ENCODE measurements at places on chromosomes 2 and 18. TPM values are rescaled to one million over a fixed set of nuclear protein-coding genes. Genes with fewer than 3 reads are reported as not detected.

The LTBP1 gene
- total RNA-seq = 12.5 TPM

The RNF125 gene
- 0.57 TPM for total RNA-seq

The CROCC2 gene
- 0.23 TPM for total RNA-seq

The CXCR1 gene
- total RNA-seq = not detected

The CYP27C1 gene
- 5.7 TPM for total RNA-seq

The DAPL1 gene
- not detected for total RNA-seq

The MYO7B gene
- 0.15 TPM for total RNA-seq

The ERLEC1 gene
- total RNA-seq = 43.9 TPM

The ALKAL2 gene
- not detected for total RNA-seq

The SH3RF3 gene
- 4.9 TPM for total RNA-seq

DNA sequence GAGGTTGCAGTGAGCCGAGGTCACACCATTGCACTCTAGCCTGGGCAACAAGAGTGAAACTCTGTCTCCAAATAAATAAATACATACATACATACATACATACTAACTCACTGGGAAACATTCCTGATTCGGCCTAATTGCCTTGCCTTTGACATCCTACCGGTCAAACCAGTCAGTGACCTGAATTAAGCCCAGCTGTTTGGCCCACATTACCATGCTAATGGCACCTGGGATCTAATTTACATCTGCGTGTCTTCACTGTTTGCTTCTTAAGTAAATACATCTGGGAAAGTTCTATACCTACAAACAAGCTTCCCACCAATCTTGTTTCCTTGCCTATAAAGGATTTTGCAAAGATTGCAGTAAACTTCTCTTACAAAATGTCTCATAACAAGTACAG lies 230.2 kb upstream of the ZC3H15 start:
- DNase-seq = no peak

- no peak for DNase-seq
Measured at GRCh38 chr2:205405194-205405593, 277.1 kb upstream of the NRP2 start.

DNA sequence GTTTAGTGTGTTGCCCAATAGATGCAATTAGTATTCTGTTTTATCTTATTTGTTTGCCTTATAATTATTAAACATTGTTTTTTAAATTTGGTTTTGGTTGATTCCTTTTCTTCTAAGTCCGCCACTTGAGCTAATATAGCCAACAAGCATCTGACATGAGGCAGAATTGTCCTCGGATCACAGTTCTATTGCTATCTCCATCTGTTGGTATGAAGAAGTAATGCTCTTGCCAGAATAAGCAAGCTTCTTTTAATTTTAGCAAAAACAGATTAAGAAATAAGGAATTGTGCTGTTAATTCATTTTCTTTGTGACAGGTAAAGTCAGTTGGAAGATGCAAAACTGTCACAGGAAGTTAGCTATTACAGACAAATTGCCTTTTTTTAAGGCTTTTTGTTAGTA lies 54.3 kb downstream of the R3HDM1 start:
- DNase-seq = no peak

GRCh38 chr2:220065581-220065980 lies 438.2 kb downstream of the SLC4A3 start:
- DNase-seq = no peak

GRCh38 chr2:220334871-220335590 lies 707.6 kb downstream of the SLC4A3 start:
- DNase-seq = no peak

GRCh38 chr2:172710584-172711047 lies 25.0 kb upstream of the RAPGEF4 start:
- DNase-seq = no peak

GRCh38 chr18:11579916-11580315 lies 29.5 kb upstream of the SLC35G4 start:
- DNase-seq = no peak

GRCh38 chr2:96527286-96528005 lies 9.1 kb upstream of the ARID5A start:
- DNase-seq = no peak

- peak; percentile 39 for DNase-seq
Measured at GRCh38 chr18:49768051-49768391, 45.3 kb downstream of the ACAA2 start.

DNA sequence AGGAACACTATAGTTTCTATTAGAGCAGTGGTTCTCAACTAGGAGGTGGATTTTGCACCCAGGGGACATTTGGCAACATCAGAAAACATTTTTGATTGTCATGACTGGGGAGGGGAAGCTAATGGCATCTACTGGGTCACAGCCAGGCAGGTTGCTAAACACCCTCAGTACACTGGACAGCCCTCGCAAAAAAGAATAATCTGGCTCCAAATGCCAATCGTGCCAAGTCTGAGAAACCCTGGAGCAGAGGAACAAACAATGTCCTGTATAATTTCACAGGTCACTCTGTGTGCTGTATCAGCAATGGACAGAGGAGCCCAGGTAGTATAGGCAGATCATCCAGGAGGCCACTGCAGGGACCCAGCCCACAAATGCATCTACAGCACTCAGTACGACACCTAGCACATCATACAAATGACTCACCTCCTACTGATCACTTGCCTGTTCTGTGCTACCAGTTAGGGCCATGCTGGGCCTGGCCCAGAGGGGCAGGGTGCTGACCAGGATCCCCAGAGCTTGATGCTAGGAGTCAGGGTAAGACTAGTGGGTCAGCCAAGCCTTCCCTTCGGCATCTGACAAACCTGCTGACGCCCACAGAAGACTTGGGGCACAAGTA lies 37.6 kb downstream of the SFXN5 start:
- no peak for DNase-seq

DNA sequence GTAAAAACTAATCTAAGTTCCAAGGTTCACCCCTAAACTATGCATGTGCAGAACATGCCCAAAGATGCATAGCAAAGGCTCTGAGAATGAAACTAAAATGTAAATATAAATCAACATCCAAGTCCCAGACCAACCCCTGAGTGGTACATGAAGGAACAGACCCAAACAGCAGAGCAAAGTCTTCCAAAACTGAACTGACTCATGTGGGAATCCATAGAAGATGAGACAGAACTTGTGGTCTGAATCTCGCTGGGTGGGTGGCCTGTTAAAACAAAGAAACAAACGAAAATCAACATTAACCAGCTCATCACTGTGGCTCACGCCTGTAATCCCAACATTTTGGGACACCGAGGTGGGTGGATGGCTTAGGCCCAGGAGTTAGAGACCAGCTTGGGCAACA lies 29.5 kb upstream of the ATRAID start:
- DNase-seq = no peak

GRCh38 chr2:68536000-68536399 lies 68.6 kb downstream of the APLF start:
- DNase-seq = no peak

- DNase-seq = no peak
Measured at GRCh38 chr18:44133483-44133882, 547.2 kb upstream of the SETBP1 start.

DNA sequence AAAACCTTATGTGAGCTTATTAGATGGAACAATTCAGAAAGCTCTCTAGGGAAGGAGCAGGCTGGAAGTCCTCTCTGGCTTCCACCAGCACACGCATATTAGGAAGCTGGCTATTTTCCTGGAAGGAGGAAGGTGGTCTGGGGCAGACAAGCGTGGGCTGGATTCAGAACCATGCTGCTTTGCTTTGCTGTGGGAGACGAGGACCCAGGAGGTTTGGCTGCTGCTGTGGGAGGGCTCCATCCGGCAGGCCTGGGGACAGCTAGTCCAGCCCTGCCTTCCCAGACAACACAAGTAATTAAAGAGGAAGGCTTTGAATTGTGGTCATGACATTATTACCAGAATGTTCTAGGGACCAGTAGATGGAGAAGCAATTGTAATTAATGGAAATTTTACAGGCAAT lies 238.8 kb upstream of the MYT1L start:
- no peak for DNase-seq

- no peak for DNase-seq
Measured at GRCh38 chr2:233133239-233133638, 73.1 kb downstream of the INPP5D start.

DNA sequence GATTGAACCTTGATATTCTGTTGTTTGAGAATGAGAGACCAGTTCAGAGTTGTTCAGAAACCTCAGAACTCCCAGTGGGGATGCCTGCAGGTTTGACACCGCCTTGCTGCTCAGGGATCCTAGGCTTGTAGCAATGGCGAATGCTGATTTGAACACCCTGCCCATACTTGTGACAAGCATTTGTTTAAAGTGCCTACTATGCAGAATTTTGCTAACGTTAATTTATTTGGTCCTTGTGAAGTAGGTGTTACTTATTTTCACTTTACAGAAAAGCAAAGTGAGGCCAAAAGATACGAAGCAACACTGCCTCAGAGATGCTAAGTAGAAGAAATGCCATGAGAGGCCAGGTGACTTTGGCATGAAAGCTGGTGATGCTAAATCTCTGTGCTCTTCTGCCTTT lies 32.3 kb downstream of the STON1 start:
- no peak for DNase-seq

GRCh38 chr2:163556511-163556910 lies 179.3 kb downstream of the FIGN start:
- DNase-seq = no peak

DNA sequence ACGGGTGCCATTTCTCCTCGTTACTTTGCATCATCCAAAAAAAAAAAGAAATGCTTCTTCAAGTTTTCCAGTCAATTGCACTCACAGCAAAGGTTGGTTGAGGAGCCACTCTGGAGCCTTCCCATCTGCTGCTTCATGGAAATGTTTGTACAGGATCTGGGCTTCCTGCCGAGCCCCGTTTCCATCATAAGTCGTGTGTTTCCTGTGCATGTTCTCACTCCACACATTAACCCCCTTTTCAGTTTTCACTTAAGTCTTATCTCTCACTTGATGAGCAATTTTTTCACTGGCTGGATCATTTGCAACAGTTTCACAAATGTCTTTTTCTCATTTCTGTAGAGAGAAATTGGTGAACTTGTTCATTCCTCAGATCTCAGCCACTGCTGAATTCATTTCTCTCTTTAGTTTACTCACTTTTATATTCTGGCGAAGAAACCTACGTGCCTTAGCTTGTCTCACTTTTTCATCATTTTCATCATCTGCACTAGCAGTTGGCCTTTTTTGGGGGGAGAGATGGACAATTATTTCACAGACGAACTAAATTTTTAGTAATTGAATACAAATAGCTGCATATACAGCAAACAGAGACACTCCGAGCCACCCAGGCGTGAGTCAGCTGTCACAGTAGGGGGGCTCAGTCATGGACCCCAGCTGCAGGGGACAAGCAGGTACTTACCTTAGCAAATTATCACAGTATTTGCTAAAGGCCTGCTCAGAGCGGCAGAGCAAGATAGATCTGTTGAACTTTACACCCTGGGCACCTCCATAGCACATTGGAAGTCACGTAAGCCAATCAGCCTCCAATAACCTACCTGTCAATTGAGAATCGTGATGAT lies 750.8 kb upstream of the ID2 start:
- DNase-seq = no peak

DNA sequence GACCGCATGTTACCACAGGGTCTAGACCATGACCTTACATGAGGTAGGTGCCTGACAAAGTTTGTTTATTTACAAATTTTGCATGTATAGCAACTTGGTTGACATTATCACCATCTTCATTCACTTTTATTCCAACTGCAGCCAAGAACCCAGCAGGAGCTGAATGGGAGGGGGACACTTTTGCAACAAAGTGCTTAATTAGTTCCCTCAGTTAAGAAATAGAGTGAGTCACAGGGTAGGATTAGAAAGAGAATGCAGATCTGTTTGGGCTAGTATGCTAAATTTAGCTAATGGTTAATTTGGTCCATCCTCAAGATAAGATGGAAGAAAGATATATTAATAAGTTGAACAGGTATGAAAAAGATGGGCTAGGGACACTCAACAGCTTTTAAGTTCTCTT lies 678.9 kb downstream of the ARHGAP15 start:
- DNase-seq = no peak

DNA sequence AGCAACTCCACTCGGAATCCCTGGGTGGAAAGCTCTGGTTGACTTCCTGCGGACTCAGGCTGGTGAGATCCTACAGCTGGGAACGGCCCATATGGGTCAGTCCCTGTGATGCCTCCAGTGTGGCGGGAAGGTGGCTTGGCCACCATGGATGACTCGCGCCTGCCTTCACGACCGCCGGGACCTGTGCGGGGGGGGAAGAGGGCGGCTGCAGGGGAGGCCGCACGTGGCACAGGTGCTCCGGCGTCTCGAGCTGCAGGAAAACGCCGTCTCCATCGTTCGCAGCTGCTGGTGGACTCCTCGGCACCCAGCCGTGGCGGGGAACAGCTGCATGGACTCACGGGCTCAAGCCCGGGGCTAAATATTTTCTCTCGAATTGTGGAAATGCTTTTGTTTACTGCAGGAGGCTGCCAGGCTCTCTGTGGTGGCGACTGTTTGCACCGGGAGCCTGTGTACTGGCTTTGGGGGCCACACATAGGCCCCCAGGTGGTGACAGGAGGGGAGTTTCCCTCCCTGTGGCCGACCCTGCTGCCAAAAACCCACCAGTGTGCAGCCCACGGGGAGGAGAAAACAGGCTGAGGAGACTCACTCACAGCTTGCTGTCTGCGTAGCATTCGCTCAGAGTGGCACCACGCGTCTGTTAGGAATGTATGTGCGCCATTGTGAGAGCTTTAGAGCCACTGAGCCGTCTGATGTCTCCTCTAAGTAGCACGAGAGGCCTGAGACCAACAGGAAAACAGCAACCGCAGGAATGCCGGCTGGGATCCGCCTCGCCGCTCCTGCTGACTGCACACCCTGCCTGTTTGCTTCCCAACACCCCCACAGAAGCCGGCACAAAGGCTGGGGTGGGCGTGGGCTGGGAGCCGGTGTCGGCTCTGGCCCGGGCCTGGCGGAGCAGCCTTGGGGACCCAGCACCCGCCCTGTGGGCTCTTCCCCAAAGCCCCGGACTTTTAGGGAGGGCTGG lies 89.2 kb downstream of the NFATC1 start:
- DNase-seq = no peak

- DNase-seq = no peak
Measured at GRCh38 chr2:108588070-108588668, 53.9 kb downstream of the LIMS1 start.

DNA sequence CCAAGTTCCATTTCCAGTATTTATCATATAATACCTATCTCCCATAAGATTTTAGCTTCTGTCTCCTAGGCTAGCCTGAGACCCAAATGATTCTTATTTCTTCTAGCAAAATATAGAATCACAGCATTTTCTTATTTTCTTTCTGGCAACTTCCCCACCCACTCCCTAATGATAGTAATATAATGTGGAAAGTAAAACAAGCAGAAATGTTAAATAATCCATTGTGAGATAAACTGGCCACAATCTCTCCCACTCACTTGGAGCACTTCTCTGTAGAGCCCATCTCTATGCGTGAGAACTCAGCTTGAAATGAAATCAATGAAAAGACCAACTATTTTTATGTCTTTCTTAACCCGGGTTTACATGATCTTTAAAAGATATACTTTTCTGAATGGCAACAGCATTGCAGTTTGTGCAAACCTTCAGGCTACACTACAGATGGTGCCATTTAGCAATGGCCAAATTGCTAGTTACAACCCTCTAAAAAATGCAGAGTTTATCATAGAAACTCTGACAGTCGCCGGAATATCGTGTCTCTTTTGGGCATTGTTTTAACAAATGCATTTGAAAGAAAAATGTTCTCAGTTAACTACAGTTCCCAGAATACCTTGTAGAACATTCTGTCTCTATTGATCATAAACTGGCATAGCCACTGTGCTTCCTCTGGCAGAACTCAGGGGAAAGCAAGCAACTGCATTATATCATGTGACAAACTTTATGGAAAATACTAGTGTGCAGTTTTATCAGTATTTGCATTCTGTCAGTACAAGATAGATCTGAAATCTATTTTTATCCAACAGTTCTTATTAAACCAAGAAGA lies 1407.4 kb upstream of the ZEB2 start:
- DNase-seq = no peak

GRCh38 chr2:233435436-233436190 lies 81.3 kb downstream of the DGKD start:
- no peak for DNase-seq
